Stimulated activated CD4-positive, alpha-beta T cell treated with anti-CD3 and anti-CD28 coated beads, Interleukin-1b, Interleukin-23, amount 100 ng/mL, for 1 hour (primary cell): ENCODE measurements at places on chromosomes 1 and 21.

- DNase-seq, result no peak
Measured at GRCh38 chr1:67544921-67545320, 114.7 kb upstream of the SERBP1 start.

DNA sequence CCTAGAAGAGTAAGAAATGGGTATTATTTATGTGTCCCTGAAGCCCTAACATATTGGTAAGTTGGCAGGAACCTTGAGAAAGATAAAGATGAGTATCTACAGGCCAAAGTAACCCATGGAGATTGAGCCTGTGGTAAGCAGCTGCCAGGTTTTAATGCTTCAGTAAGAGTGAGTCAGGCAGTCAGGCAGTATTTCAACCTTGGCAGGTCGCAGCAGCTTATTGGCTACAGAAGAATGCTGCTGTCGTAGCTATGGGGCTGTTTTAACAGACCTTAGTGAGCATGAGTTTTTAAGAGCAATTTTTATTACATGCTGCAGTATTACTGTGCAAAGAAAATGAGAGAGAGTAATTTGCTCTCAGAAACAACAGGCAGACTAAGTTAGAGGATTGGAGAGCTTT lies 10.3 kb upstream of the SLC30A10 start:
- DNase-seq, result no peak

GRCh38 chr1:32142446-32143301 lies 34.8 kb downstream of the KPNA6 start:
- DNase-seq, result no peak

DNA sequence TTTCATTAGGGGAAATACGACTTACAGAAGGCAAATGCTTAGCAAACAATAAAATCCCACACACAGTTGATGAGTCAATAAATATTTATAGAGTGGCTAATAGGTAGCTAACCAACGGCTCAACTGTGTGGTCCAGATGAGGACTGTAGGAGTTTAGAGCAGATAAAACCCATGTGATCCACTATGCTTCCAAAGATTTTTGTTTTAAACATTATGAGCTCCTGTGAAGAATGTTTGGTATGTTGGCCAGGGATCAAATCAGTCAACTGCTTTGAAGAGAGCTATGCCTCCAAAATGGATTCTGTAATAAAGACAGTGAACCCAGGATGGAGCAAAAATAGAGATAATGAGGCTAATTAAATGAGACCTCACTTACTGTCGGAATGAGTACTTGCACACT lies 72.3 kb upstream of the COL11A1 start:
- no peak for DNase-seq
